Stimulated activated CD4-positive, alpha-beta T cell treated with anti-CD3 and anti-CD28 coated beads, Interleukin-1b, Interleukin-23, amount 100 ng/mL, for 1 hour (primary cell): ENCODE measurements at places on chromosomes 4 and X.

GRCh38 chrX:53438174-53438831, 4.1 kb upstream of the HSD17B10 start:
- no peak for DNase-seq

DNA sequence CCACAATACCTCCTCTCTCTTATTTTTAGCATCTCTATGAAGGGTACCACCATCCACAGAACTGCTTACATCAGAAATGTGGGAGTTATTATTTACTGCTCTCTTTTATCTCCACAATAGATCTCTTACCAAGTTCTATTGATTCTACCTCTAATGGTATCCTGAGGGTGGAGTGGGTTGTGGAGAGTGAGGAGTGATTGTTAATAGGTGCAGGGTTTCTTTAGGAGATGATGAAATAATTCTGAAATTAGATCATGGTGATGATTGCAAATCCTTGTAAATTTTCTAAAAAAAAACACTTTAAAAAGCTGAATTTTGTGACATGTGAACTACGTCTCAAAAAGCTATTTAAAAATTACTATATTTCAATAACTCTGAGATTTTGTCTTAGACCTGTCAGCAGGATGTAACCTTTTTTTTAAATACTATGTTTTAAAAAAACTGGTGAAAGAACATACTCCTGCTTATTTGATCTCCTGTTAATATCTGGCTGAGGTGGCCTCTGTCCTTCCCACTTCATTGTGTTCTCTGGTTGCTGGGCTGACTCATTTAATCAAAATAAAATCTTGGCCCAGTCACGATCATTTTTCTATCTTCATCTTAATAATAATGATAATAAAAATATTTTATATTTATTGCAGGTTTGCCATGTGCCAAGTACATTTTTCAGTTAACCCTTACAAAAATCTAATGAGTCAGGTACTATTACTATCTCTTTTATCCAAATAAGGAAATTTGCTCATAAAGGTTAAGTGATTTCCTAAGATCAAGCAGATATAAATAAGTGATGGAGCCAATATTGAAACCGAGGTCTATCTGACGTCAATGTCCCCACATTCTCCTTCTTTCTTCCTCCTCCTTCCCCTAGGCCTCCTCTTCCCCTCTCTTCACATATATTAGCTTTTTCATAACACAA, 73.5 kb downstream of the GLUD2 start:
- no peak for DNase-seq

- DNase-seq: no peak
Observed at GRCh38 chr4:122914292-122914904, 8.0 kb downstream of the NUDT6 start.

DNA sequence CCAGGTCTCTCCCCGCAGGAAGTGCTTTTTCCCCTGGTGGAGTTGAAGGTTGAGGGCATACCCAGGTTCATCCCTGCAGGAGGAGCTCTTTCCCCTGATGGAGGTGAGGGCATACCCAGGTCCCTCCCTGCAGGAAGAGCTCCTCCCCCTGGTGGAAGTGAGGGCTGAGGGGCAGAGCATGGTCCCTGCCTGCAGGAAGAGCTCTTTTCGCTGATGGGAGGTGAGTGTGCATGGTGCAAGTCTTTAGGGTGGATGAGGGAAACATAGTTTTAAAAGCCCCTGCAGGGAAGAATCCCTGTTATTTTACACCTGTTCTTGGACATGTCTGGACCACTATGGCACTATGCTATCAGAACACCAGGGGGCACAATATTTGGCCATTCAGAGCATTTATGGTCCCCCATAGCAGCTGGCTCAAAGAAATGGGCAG, 43.7 kb upstream of the PUDP start:
- DNase-seq: no peak

- no peak for DNase-seq
Observed at GRCh38 chrX:66872771-66873170, 233.9 kb upstream of the EDA2R start.

GRCh38 chr4:147854154-147854553, 122.3 kb downstream of the ARHGAP10 start:
- no peak for DNase-seq

GRCh38 chr4:8577046-8577445, 3.1 kb upstream of the GPR78 start:
- DNase-seq: no peak
